Non-pigmented ciliary epithelial cell (primary cell): ENCODE measurements at places on chromosomes 7 and 10.

DNA sequence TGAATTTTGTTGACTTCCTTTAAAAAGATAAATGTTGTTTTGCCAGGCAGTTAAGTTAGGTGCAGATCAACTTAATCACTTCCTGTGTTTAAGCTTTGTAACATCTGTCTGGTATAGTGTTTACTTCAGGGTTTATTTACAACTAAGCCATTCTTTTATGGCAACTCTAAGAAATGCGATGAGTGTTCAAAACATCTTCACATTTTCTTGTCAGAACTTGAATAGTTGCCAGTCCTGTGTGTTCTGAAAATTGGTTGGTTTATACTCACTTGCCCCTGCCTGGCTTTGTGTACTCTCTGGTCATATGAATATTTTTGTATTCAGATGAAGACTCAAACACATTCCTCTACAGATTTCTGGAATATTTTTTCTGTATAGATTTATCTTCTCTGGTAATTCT, 327.2 kb downstream of the MDFIC start:
- DNase-seq = no peak

- DNase-seq = no peak
Observed at GRCh38 chr10:100334762-100335161, 4.7 kb upstream of the PKD2L1 start.

DNA sequence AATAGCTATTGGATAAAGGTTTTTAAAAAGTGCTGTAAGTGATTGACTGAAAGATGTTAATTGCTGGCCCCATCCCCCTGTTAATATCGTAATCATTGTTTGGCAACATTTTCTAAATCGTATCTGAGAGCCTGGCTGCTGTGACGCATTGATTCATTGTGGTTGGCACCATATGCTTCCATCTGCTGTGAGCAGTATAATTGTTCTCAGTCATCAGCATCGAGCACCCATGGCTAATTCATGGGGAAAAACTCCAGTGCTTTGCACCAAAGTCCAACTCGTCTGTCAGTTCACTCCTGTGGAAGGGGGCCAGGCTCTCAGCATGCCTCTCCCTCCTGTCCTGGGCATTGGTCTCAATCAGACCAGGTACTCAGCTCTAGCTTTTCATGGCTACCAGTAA, 205.2 kb downstream of the STK31 start:
- DNase-seq = no peak

GRCh38 chr7:131947661-131948060, 391.2 kb upstream of the PODXL start:
- DNase-seq = no peak

GRCh38 chr7:85565276-85565675, 378.4 kb upstream of the SEMA3D start:
- DNase-seq = no peak

- DNase-seq = no peak
Observed at GRCh38 chr7:64206903-64207302, at the start of gene ZNF735. Gene ZNF735, plus strand, starts transcription at chr7:64207203. Its CDS starts 0 bp downstream, at chr7:64207203.

DNA sequence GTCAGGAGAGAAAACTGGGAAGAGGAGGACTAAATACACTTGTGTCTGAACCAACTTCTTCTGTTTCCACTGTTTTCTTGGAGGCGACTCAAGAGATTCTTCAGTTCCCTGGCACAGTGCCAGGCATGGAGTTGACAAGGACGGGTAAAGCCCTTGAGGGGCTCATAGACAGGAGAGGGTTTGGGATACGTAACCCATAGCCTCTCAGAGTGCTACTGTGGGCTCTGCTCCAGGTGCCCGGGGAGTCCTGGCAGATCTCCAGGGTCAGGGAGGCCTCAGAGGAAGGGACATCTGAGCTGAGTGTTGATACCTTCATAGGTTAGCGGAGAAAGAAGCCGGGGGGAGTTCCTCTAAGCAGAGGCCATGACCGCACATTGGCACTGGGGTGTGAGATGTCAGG, 42.0 kb downstream of the GALNT17 start:
- no peak for DNase-seq

GRCh38 chr7:31122649-31123058, 70.5 kb downstream of the ADCYAP1R1 start:
- peak; percentile 60 for DNase-seq

- no peak for DNase-seq
Observed at GRCh38 chr7:2782565-2782964, 61.5 kb downstream of the GNA12 start.

- DNase-seq = no peak
Observed at GRCh38 chr10:77977016-77977415, 50.5 kb upstream of the DLG5 start.

- DNase-seq = peak; percentile 20
Observed at GRCh38 chr7:39910108-39910869, 39.8 kb upstream of the CDK13 start.

- DNase-seq = no peak
Observed at GRCh38 chr7:30906014-30906413, 5.6 kb upstream of the AQP1 start.

GRCh38 chr10:58397830-58398229, 12.6 kb downstream of the TFAM start:
- no peak for DNase-seq

- no peak for DNase-seq
Observed at GRCh38 chr10:78781251-78781913, 287.4 kb upstream of the ZMIZ1 start.

DNA sequence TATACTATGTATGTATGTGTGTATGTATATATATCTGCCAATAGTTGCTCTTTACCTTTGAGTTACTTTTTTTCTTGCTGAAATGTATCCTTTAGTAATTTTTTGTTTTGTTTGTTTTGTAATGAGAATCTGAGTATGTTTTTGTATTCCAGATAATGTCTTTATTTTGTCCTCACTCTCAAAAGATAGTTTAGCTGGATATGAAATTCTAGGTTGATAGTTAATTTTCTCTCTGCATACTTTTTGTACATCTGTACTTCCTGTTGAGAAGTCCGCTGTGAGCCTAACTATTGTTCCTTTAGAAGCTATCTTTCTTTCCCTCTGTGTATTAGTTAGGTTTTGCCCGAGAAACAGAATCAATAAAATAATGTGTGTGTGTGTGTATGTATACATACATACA, 29.5 kb downstream of the BUB3 start:
- DNase-seq = no peak

- no peak for DNase-seq
Observed at GRCh38 chr7:149500910-149501309, 3.3 kb upstream of the ZNF746 start.

GRCh38 chr10:33422471-33423153, 88.1 kb upstream of the NRP1 start:
- DNase-seq = no peak

- no peak for DNase-seq
Observed at GRCh38 chr10:81704596-81704995, 170.4 kb upstream of the NRG3 start.

DNA sequence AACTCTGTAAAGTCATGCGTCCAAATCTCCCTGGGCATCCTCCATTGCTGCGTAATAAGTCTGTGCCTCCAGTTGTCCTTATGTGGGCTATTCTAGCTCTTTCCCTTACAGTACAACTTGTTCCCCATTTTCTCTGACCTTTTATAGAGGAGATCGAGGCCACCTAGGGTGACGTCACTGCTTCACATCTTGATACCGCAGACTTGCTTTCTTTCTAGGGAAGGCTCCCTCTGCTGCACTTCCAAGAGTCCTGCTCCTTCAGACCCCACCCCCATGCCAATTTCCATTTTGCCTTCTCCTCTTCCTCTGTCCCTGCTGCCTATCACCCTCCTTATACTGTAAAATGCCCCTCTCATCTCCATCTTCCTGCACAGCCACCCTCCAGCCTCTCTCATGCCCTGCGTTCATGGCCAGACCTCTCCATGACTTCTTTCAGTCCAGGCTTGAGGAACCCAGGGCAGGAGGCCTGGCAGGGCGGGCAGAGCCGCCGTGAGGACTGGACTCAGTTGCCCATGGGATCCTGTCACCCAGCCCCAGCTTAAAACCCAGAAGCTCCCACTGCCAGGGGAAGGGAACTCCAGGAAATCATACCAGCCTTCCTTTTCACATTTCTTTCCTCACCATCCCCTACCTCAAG, 57.5 kb downstream of the CAMK1D start:
- no peak for DNase-seq

- no peak for DNase-seq
Observed at GRCh38 chr10:90635111-90635765, 222.6 kb downstream of the HTR7 start.

DNA sequence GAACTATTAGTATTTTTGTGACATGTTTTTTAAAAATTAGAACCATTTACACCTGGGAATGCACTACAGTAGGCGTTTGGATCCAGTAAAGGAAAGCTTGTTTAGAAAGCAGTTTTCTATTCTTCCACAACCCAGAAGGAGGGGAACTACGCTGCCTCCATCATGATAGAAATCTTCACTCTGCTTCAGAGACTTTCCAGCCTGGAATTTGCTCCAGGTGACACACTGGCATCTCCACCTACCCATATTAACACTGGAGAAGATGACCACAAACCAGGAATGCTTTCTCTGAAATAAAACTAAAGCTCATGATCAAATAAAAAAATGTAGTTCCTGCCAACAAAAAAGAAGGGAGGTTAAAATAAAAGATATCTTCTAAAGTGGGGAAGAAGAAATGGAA, 66.3 kb downstream of the ARHGAP22 start:
- DNase-seq = no peak
